ENCODE measurements at places on chromosomes 7 and 10.

DNA sequence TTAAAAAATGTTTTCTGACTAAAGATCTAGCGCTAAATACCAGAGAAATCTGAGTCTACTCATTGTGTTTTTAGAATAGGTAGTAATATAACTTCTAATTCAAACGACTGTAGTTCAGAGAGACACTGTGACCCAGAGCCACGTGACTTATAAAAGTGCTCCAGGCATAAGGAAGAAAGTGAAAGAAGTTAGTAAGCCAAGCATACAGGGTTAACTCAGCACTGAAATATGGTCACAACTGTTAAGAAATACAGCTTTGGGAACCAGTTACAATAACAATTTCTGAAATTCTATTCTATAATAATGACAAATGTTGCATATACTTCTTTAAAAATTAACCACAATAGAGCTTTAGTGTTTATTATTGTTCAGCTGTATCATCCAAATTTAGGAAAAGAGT, 119.1 kb downstream of the TFEC start:
- DNase-seq = no peak

- no peak for DNase-seq
Observed at GRCh38 chr7:86295526-86295925, 348.2 kb upstream of the GRM3 start.

- DNase-seq = no peak
Observed at GRCh38 chr7:50710441-50711154, 72.1 kb downstream of the GRB10 start.

GRCh38 chr10:8396675-8397074, 342.2 kb downstream of the GATA3 start:
- DNase-seq = no peak

- DNase-seq = no peak
Observed at GRCh38 chr7:1223196-1223981, 9.3 kb upstream of the UNCX start.

DNA sequence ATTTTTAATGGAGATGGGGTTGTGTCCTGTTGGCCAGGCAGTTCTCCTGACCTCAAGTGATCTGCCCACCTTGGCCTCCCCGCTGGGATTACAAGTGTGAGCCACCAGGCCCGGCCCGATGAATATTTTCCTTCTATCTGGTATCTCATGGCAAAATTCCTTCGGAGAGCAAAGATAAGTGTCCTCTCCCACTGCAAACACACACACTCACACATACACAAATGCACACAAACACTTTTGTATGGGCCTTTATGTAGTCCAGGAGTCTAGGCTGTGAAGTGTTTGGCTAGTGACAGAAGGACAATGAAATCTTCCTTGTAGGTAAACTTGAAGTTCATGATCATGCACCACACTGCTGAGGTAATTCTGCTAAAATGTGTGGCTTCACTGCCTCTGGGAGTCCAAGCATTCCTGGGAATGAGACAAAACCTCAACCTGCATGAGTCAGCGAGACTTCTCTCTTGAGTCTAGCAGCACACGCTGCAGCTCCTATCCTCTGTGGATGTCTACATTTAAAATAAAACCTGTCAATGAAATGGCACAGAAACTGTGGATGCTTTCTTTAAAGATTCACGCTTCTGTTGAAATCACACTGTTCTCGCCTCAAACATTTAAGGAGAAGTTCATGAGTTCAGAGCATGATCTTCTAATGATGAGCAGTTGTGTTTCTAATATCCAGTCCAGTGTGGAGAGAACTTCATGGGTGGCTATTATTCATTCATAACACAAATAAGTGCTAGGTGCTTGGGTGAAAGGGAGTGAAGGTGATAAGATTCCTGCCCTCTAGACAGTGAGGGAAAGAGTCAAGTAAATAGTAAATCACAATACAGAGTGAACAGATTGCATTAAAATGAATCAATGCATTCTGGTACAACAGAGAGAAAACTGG, 96.5 kb downstream of the NRP1 start:
- no peak for DNase-seq

DNA sequence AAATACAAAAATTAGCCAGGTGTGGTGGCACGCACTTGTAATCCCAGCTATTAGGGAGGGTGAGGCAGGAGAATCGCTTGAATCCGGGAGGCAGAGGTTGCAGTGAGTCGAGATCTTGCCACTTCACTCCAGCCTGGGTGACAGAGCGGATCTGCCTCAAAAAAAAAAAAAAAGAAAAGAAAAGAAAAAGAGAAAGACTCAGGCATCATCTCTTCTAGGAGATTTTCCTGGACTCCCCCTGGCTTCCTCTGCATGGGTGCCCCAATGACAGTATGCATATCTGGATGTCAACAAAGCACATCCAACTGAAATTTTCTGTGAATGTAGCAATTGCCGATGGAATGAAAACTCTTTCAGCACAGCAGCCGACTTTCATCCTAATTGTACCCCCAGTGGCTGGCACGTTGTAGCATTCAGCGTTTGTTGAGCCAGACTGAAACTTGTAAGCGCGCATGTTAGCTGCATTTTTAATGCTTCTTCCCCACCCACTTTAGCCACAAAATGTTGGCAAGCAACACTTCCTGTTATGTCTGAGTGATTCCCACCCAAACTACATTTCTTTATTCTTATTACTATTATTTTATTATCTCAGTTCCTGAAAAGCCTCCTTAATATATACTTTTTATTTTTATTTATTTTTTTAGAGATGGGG, 70.2 kb downstream of the PRTFDC1 start:
- DNase-seq = no peak

DNA sequence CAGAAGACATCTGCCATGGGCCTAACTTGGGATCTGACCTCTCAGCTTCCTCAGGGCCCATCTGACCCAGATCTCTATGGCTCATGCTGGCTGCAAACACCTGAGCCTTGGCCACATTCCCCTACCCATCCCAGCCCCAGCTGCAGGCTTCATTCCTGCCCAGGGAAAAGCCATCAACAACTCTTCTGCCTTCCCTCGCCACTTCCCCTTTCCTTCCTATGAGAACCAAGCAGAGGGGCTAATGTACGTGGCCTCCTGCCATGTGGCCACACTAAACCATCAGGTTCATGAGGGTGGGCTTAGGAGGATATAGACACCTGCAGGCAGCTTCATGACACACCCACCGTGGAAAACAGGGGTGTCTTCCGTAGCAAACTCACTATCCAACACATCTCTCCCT, 312.2 kb downstream of the GALNT17 start:
- DNase-seq = no peak

GRCh38 chr7:17123020-17123419, 175.4 kb upstream of the AHR start:
- DNase-seq = no peak

DNA sequence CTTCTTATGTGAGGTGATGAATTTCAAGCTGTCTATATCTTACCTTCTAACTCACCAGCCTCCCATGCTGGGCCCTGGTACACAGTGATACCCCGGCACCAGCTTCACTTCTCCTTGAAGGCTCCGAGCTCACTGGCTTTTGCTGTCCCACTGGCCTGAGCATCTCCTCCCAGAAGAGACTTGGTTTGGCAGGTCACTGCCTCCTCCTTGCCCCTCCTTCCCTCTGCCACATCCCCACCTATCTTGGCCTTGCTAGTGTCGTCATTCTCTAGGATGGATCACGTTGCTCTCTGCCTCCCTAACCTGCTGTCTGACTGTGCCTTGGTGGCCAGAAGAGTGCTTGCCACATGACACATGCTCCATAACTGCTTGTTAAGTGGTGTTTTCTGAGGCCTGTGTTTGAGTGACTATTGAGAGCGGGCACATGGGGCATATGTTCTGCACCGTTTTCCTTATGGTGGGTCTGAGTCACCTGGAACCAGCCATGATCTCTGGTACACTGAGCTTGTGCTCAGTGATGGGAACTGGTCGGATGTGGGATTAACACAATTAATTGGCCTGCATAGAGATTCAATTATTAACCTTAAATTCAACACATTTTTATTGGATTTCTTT, 86.5 kb downstream of the TMEM178B start:
- no peak for DNase-seq

DNA sequence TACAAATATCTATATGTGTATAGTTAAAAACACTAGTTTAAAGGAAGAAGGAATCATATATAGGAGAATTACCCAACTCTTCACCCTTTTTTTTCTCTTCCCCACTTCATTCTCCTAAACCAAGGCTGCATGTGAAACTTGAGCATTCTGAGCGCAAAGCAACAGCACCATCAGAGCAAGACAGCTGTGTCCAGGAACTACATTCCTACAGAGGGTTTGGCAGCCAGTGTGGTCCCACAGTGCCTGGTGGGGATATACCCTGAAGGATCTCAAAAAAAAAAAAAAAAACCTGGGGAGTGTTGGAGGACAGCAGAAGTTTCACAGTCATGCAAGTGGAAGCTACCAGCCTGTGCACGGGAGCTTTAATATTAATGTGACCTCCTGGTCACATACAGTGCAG, 310.4 kb downstream of the CTNNA3 start:
- DNase-seq = no peak

- DNase-seq = no peak
Observed at GRCh38 chr7:82284936-82285519, 158.5 kb downstream of the CACNA2D1 start.

GRCh38 chr10:120883071-120883470, 31.9 kb downstream of the WDR11 start:
- no peak for DNase-seq

DNA sequence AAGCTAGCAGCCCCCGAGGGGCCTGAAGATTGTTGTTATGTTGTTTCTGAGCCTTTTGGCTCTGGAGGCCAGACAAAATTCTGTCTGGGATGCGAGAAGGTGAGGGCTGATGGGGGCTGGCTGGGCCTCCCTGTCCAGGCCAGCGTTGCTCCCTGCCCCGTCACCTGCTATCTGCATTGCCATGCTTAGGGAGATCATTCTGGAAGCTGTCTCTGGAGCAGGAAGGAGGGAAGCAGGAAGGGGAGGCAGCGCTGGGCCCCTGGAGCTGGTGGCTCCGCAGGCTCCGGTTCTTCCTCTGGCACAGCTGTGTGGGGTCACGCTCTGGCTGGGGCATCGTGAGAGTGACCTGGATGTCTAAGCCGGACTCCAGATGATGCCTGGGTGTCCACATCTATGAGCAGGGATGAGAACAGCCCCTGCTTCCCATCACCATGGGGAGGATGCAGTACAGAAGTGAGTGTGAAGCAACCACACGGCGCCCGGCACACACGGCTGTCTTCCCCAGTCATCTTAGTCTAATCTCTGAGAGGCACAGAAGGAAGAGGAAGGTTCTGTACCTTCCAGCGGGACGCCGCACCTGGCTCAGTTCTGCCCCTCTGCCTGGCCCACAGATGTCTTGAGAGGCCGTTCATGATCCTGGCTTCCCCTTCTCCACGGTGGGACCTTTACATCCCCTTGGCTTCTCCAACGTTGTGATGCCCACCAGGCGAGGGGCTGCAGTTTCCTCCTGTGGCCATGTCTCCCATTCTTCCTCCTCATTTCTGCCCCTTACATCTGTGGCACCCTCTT, 11.9 kb upstream of the NPS start:
- DNase-seq = no peak

DNA sequence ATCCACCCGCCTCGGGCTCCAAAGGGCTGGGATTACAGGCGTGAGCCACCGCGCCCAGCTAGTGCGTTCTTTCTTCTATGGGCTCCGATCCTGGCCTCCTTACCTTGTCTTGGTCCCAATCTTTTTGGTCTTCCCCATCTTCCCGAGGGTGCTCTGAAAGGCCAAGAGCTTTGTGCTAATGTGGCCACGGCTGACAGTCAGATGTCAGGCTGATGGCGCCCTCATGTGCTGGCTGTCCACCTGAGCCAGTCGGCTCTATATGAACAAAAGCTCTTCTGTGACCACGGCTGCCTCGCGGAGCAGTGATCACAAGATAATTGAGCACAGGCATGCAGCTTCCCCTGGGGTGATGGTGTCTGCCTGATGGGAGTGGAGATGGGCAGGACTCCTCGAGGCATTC, 11.0 kb upstream of the AHCYL2 start:
- no peak for DNase-seq

DNA sequence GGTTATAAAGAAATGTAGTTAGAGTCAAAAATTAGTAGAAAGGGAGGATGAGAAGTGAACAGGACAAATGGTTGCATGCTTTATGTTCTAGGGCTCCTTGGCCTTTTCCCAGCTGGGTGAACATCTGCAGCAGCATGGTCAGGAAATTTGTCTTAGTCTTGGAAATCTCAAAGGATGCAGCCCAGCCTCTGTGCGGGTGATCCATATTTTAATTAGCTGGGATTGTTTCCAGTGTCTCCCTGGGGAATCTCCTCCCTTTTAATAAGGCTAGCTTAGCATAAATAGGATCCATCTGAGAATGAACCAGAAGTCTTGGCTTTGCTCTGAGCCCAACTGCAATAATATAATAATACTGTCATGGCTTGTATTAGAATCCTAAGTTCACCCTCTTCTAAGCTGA, 198.3 kb downstream of the PRKG1 start:
- DNase-seq = no peak

DNA sequence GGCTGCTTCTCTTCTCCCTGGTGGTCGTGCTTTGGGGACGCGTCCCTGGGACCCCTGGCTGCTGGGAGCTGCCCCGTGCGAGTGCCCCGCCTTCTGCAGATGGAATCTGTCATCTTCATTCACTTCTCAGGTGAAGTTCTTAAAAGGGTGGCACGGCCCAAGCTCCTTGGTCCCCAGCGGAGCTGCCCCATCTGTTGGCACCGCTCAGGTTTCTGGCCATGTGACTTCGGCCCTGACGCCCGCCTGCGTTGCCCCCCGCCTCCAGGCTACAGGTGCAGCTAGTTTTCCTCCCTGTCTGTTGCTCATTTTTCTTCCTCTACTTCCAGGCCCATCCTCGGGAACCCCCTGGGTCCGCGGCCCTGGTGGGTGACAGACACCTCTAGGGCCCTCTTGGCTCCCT, 6.8 kb upstream of the NKX6-2 start:
- no peak for DNase-seq

- no peak for DNase-seq
Observed at GRCh38 chr7:3318874-3319273, 17.8 kb downstream of the SDK1 start.

- DNase-seq = no peak
Observed at GRCh38 chr10:24708081-24708480, 15.6 kb downstream of the ARHGAP21 start.

- DNase-seq = no peak
Observed at GRCh38 chr7:111292026-111292470, 201.1 kb downstream of the LRRN3 start.

- no peak for DNase-seq
Observed at GRCh38 chr10:114100848-114101741, 57.4 kb downstream of the ADRB1 start.

DNA sequence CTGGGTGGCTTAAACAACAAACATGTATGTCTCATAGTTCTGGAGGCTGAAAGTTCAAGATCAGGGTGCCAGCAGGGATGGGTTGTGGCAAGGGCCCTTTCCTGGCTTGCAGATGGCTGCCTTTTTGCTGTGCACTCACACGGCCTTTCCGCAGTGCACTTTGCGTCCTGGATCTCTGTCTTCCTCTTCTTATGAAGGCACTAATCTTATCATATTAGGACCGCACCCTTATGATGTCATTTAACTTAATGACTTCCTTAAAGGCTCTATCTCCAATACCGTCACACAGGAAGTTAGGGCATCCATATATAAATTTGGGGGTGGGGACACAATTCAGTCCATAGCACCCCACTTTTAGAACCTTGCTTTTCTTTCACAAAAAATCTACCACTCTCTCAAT, 255.2 kb downstream of the SNX13 start:
- no peak for DNase-seq

Data from stimulated activated CD4-positive, alpha-beta T cell treated with anti-CD3 and anti-CD28 coated beads, TNF-alpha, amount 100 ng/mL, for 1 hour (primary cell).